Stimulated activated CD8-positive, alpha-beta memory T cell treated with anti-CD3 and anti-CD28 coated beads, Interleukin-7, amount 100 ng/mL, for 1 hour (primary cell): ENCODE measurements at places on chromosomes 16 and 17.

DNA sequence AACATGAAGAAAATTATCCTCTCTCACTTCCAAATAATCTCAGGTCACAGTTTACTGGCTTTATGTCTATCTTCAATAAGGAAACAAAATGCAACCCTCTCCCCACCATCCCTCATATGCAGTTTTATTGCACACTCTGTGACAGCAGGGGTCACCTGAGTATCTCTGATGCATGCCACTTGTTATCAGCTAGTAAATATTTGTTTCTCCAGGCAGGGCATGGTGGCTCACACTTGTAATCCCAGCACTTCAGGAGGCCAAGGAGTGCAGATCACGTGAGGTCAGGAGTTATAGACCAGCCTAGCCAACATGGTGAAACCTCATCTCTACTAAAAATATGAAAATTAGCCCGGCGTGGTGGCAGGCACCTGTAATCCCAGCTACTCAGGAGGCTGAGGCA is 61.1 kb downstream of the ADAMTS18 start:
- no peak for DNase-seq

DNA sequence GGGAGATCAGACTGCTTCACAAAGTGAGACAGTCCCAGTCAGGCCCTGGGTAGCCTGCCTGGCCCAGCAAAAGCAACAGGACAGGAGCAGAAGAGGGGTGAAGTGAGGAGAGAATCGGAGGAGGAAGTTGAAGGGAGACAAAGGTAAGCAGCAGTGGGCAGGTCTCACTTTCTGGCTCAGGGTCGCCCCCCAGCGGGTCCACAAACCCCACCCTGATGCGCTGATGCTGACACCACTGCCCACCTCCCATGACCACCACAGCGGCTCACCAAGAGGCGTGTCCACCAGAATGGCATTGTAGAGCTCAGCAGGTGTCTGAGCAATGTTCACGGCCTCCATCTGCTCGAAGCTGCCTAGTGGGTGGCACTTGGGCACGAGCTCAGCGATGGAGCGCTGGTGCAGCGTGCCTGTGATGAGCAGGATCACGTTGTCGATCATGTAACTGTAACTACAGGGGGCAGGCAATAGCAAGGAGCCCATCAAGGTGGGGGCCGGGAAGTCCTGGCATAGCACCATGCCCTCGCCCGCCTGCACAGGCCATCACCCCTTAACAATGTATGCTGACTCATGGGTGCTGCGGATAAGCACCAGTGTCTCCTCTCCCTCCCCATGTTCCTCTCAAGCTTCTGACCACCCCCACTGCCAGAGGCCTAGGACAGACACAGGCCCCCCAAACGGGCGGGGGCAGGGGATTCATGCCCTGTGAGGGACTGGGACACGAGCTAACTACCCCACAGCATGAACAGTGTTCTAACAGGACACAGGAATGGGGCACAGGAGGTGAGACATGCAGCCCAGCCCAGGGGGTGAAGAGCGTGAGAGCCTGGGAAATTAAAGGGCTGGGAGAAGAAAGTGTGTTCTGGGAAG is 13.6 kb downstream of the HSD11B2 start:
- no peak for DNase-seq

- DNase-seq, result no peak
These were observed 20.2 kb downstream of the ZNRF1 start for GRCh38 chr16:75019007-75019406.

GRCh38 chr16:56589141-56590039 is at the start of gene MT3:
Gene MT3 (plus strand): TSS chr16:56589528. CDS start chr16:56589591, 63 bp downstream.
- DNase-seq, result no peak
